Bronchial epithelial cell (primary cell): ENCODE measurements at places on chromosomes 7 and 10.

DNA sequence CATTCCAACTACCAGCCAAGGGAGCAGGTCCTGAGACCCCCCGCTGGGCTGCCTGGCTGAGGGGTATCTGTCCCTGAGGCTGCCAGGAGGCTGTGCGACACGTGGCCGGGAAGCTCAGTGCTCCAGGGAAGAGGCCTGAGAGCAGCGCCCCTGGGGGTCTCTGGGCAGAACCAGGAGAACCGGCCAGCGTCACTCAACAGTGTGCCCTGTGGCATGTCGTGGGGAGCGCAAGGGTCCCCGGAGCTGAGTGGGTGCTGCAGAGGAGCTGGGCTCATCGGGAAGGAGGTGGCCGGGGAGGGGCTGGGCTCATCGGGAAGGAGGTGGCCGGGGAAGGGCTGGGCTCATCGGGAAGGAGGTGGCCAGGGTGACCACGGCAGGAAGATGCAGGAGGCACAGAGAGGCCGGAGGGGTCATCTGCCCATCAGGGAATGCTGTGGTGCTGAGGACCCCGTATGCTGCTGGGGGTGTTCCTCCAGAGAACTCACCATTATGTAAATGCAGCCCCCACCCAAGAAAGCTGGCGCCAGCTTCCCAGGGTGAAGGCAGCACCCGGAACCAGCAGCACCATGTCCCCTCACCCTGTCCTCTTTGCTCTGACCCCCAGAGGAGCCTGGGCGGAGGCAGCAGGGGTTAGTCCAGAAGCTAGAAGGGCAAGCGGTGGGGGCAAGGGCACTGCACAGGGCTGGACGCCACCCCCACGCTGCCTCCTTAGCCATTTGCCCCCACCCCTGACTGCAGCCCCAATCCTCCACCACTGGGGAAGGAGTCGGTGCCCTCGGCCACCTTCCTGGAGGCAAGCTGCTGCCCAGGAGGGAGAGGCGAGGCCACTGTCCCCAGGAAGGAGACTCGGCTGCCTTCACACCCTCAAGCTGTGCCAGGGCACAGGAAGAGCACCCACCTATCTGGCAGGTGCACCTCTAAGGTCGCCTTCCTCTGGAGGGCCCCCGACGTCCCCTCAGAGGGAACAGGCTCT lies 33.3 kb downstream of the CALML3 start:
- DNase-seq = no peak

DNA sequence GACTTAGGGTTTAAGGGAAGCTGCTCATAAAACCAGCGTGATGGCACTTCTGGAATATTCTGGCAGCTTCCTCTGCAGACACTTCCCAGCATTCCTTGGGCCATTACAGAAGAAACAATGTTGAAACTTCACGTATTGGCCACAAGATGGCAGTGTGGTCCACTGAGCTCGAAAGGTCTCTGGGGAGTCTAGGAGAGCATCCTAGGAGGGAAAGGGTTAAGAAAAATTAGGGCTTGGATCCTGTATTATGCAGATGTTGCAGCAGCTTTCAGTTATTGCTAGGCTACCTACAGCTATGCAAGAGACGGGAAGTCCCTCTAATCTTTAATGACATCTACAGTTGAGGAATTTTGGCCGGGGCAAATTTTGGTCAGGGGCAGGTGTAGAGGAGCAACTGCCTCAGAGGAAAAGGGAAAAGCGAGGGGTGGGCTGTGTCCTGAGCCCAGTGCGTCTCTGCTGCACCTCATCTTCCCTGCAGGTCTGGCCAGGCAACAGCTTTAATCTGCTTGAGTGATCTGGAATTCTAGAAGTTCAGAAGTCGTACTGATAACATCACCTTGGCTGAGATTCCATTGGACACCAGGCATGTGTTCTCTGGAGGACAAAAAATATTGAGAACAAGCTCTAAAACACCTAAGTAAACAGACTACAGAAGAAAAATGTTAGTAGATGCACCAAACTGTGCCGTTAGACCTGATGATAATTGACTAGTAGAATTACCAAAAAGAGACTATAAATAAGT lies 220.8 kb upstream of the PRSS58 start:
- DNase-seq = peak; percentile 55

- peak; percentile 64 for DNase-seq
Measured at GRCh38 chr10:78531088-78531487, 497.4 kb downstream of the RPS24 start.

DNA sequence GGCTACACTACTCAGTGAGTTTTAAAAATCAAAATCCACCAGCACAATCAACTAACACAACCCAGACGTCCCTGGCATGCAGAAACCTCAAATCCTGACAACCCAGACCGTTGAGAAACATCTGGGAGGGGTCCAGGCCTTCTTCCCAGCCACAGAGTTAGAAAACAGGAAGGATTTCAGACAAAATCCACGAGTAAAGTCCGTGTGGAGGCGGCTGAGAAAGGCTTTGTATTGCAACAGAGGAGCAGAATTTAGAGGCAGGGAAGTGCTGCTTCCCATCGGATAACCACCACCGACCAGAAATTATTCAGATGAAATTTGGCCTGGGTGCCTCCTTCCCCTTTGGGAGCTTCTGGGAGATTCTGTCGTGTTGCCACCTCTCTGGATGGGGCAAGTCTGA lies 61.5 kb downstream of the TNS3 start:
- DNase-seq = no peak

GRCh38 chr10:114167985-114168384 lies 6.0 kb downstream of the CCDC186 start:
- no peak for DNase-seq

DNA sequence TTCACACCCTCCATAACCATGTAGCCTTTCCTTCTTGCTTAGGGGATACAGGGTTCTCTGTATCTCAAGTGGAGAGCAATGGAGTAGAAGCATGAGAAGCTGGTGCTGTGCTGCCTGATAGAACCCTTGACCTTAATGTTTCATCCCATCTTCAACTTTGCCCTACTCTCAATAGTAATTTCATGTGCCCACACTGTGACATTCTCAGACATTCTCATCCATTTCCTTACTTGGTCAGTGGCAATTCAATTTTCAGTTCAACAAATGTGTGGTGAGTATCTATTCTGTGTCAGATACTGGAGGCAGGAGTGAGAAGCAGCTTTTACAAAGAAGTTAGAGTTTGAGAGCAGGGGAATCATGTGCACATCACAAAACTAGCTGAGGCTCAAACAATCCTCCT lies 16.1 kb downstream of the STRIP2 start:
- no peak for DNase-seq

DNA sequence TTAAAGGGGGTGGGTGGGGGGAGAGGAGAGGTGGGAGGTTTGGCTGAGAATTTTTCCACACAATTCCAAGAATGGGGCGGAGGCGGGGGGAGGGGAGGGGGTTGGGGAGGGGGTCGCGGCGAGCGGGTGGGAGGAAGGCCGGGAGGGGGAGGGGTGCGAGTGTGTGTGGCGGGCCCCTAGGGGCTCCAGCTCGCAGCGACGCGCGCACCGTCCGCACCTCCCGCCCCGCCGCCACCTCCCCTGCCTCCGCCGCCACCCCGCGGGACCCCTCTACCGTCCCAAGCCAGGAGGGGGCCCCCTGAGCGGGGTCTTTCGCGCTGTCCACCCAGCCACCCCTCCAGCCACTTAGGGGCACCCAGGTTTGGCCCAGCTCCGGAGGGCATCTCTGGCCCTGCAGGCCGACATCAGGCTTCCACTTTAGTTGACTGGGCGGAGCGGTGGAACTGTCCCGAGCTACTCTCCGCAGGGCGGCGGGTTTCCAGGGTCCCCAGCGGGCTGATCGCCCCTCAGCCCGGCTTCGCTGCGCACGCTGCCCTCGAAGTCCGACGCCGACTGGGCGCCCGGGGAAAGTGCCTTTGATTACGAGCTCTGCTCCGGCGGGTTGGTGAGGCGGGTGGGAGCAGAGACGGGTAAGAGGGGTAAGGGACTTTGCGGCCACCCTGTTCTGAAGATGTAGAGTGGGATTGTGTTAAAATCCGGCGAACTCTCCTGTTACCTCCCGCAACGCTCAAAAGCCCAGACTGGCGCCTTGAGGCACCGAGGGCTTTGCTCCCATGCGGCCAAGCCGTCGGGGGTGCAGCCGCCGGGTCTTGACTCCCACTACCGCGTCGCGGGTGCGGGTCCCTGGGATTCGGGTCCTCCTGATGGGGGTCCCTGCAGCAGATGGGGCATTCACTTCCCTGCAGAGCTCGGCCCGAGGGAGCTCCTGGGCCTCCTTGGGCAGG lies 1.8 kb upstream of the VAX1 start:
- DNase-seq = no peak

DNA sequence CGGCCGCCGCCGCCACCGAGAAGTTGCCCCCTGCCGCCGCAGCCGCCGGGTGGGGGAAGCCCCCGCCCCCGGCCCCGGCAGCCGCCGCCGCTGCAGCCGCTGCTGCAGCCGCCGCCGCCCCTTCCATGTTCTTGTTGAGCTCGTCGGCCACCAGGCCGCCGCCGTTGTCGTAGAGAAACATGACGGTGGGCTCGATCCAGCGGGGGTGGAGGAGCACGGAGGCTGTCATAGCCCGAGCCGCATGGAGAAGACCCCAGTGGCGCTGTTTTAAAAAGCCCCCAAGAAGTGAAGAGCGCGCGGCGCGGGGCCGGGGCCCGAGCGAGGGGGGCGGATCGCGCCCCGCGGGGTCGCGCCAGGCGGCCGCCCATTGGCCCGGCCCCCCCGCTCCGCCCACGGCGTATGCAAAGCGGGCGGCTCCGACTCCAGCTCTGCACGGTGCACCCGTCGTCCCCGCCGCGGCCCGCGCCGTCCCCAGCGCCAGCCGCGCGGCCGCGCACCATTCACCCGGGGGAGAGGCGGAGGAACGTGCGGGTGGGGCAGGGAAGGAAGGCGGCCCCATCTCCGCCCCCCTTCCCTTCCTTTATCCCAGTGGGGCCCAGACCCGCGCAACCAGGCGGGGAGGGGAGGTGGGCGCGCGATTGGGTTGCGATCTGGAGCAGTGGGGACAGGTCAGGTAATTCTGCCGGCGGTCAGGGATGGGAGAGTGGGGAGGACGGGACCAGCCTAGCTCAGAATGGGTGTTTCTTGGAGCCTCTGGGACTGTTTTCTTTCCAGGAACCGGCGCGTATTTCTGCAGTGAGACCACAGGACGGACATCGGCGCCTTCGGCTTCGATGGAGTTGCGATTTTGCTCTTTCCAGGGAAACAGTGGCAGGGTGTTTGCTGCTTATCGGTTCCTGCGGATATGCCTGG lies at the start of gene HOXA13:
TSS of gene HOXA13 (minus strand) at position 243 of the 912 bp plus-strand sequence. CDS start at position 229, 14 bp downstream.
- DNase-seq = no peak

GRCh38 chr7:12701433-12701832 lies 14.0 kb downstream of the ARL4A start:
- no peak for DNase-seq

DNA sequence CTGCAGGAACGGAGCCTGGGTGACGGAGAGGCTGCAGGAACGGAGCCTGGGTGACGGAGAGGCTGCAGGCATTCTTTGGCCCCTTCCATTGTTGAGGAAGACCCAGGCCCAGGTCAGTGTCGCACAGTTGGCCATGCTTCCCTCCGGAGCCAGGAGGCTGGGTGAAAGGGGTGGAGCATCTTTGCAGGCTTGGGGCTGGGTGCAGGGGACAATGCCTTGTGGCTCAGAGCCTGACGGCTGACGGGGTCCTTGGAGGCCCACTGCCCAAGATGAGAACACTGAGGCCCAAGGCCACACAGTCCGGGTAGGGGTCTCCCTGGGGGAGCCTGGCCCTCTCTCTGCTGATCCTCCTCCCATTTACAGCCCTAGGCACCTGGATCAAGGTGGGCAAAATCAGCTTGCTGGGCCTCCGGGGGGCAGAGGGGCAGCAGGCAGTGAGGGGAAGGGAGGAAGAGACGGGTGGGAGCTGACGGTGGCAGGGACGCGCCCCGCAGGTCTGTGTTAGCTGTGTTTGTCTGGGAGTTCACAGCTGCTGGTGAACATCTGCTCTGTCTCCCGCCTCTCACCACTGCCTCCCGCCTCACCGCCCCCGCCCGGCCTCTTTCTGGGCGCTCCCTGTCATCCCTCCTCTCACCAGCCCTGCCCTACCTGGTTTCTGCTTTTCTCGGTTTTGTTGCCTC lies 30.6 kb upstream of the PCBD1 start:
- no peak for DNase-seq

GRCh38 chr7:14020339-14020900 lies 31.0 kb upstream of the ETV1 start:
- peak; percentile 30 for DNase-seq

- peak; percentile 15 for DNase-seq
Measured at GRCh38 chr10:29064680-29065079, 224.2 kb upstream of the LYZL1 start.

DNA sequence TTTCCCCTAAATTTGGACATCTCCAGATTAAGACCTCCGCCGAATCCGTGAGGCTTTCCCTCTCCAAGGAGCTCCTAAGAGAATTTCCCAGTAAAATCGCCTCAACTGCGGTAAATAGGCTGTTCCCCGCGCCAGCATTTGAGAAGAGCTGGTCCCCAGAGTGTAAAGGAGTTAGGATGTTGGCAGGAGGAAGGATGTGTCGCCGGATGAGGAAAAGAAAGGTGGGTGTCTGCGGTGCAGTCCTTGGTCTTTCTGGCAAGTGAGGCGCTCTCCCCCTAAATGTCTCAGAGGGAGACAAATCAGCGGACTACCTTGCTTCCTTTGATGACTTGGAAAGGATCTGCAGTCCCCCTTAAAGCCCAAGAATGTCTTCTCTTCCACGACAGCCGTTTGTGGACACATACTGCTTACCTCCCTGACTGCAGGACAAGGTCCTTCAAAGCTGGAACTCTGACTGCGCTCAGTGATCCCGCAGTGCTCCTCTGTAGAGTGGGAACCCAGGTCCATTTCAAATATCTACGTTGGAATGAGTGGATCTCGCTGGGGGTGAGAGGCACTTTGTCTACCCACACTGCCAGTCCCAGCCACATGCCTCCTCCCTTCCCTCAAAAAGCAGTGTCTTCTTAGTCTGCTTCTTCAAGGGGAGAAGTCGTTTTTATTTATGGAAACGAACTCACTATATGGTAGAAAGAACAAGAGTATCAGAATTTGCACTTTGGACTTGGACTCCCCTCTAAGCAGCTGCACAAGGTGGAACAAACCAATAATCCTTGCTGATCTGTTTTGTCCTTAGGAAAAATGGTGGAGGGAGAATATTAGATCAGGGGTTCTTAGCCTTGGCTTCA lies 1.1 kb upstream of the DLG5 start:
- DNase-seq = no peak

GRCh38 chr7:127782075-127782474 lies 130.1 kb downstream of the SND1 start:
- no peak for DNase-seq

GRCh38 chr10:26881600-26882331 lies 21.0 kb upstream of the ABI1 start:
- peak; percentile 71 for DNase-seq

GRCh38 chr10:95363303-95363912 lies 72.6 kb upstream of the PDLIM1 start:
- DNase-seq = peak; percentile 69

GRCh38 chr10:8360365-8360764 lies 305.9 kb downstream of the GATA3 start:
- no peak for DNase-seq

- DNase-seq = no peak
Measured at GRCh38 chr10:116712989-116713543, 29.3 kb downstream of the HSPA12A start.

- DNase-seq = no peak
Measured at GRCh38 chr10:129893104-129894089, 70.7 kb downstream of the EBF3 start.
